ENCODE measurements at places on chromosomes 4 and X.

DNA sequence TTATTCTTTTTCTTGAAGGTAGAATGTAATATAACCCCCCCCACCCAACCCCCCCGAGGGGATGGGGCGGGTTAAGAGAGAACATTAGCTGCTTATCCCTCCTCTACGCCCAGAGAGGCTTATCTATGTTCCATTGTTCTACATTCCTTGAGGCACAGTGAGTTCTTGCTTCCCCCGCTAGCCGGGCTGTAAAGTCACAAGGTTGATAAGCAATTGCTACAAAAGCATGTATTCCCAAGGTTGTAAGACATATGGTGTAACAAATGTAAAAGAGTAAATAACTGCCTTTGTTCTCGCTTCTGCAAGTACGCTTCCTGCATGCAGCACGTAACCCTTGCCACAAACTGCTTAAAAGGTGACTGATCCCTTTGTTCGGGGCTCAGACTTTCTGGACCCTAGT, 8.2 kb downstream of the DCAF8L2 start:
- DNase-seq: no peak

GRCh38 chrX:71095981-71096759, 519 bp downstream of the FOXO4 start:
- DNase-seq: no peak

- DNase-seq: no peak
Measured at GRCh38 chr4:153822316-153822715, 33.4 kb upstream of the SFRP2 start.

- DNase-seq: no peak
Measured at GRCh38 chr4:53349091-53349491, 16.8 kb downstream of the SCFD2 start.

DNA sequence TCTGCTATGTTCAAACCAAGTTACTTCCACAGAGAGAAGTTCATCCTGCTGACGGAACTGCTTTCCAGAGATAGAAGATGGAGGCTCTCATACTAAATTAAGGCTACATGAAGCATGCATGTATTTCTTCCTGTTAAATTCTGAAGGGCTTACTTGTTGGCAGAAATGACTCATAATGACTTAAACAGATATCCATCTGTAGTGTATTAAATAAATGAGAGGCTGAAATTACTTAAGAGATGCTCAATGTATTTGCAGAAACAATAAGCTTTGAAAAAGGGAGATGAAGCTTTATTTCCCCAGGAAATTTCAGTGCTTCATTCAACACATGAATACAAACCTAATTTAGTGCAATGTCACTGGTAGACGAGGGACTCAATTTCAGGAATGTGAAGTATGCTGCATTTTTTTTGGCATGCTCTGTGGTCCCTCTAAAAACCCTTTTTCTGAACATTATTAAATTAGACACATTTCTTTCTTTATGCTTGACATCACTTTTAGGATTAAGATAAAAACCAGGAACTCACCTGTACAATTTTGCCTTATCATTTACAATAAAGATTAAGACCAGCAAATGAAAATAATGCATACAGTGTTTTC, 759.1 kb upstream of the POU3F4 start:
- no peak for DNase-seq

DNA sequence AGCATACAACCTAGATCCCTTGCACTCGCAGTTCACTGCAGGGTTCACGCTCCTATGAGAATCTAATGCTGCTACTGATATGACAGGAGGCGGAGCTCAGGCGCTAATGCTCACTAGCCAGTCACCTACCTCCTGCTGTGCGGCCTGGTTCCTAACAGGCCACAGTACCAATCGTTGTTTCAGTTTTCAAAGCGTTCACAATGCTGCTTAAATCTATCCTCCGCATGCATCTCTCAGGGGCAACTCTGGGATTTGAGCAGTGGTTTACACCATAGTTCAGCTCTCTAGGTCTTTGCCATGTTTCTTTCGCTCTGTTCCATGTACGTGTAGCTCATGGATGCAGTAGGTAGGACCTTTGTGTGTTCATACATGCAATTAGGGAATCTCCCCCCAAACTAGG, 47.2 kb downstream of the CLOCK start:
- peak; percentile 7 for DNase-seq

GRCh38 chr4:138859254-138859653, 156.3 kb upstream of the NOCT start:
- no peak for DNase-seq

Measured in HEK293T (cell line).